ENCODE measurements at places on chromosomes 12 and 14.
A peak's percentile ranks its signal among the peaks of the same experiment; 100 is the strongest.

GRCh38 chr14:30874120-30874998 is at the start of gene COCH:
Gene COCH, plus strand, starts transcription at chr14:30874559. Its CDS starts 380 bp downstream, at chr14:30874939.
- no peak for DNase-seq

- no peak for DNase-seq
Observed at GRCh38 chr12:107379852-107380567, 286.7 kb upstream of the CRY1 start.

DNA sequence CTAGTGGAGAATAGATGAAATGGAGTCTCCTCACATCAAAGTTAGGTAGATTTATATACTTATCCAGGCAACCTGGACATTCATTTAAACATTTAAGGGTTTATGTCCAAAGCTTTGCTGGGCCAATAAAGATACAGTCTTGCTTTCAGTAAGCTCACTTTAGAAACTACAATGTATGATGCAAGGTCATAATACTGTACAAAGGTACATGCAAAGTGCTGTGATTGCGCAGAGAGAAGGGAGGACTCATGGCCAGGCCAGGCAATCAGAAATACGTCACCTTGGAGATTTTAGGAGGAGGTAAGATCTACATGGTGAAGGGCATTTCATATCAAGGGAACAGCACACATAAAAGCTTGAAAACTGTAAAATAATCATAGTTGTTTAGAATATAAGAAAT is 113.6 kb downstream of the FGD4 start:
- DNase-seq = no peak

DNA sequence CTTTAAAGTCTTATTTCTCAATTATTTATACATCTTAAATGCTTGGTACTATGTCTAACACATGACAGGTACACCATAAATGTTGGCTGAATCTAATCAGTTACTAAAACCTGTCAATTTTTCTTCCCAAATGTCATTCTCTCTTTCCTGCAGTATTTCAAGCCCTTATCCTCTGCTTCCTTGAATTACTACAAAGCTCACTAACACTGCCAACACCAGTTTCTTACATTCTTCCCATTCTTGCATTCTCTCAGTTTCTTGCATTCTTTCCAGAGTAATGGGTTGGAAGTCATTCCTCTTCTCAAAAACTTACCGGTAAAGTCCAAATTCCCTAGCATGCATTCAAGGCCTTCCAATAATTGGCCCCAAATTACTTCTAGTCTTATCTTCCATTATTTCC is 9.6 kb upstream of the SMARCC2 start:
- no peak for DNase-seq

GRCh38 chr14:95725685-95726336 is 11.9 kb upstream of the TCL1A start:
- no peak for DNase-seq

DNA sequence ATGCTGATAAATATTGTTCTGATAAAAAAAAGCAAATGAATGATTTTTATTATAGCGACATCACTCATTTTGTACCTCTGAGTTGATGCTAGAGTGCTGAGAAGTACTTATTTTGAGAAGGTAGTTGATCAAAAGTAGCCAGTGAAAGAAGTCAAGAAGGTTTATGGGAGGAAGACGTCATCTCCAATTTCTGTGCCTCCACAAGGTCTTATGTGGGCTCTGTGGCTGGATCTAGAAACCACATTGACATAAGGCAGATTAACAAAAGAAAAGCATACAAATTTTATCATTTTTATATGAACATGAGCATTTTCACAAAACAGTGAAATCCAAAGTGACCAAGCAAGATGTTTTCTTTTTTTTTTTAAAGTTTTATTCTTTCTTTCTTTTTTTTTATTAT is 289.5 kb upstream of the FAR2 start:
- no peak for DNase-seq

DNA sequence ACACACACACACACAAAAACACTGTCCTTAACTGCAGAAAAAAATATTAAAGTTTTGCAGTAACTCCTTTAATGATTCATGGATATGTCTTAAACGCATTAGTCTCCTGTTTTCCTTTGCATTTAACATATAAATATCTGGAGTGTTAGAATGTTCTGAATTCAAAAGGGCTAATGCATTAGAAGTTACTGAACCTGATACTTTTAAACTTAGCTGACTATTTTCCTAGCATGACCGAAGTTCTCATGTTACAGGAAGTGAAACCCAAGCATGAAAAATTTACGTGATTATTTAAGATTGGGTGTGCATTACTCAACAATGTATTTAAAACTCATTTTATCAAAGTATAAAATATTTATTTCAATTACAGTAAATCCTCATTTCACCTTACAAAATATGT is 791.2 kb downstream of the FLRT2 start:
- DNase-seq = no peak

GRCh38 chr12:49548822-49549648 is 10.2 kb downstream of the KCNH3 start:
- no peak for DNase-seq

- DNase-seq = no peak
Observed at GRCh38 chr12:1488908-1489381, 105.4 kb downstream of the FBXL14 start.

DNA sequence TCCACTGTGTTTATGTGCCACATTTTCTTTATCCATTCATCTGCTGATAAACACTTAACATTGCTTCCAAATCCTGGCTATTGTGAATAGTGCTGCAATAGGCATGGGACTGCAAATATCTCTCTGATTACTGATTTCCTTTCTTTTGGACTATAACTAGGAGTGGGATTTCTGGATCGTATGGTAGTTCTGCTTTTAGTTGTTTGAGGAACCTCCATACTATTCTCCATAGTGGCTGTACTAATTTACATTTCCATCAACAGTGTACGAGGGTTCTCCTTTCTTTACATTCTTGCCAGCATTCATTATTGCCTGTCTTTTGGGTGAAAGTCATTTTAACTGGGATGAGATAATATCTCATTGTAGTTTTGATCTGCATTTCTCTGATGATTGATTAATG is 47.6 kb downstream of the TAOK3 start:
- no peak for DNase-seq

DNA sequence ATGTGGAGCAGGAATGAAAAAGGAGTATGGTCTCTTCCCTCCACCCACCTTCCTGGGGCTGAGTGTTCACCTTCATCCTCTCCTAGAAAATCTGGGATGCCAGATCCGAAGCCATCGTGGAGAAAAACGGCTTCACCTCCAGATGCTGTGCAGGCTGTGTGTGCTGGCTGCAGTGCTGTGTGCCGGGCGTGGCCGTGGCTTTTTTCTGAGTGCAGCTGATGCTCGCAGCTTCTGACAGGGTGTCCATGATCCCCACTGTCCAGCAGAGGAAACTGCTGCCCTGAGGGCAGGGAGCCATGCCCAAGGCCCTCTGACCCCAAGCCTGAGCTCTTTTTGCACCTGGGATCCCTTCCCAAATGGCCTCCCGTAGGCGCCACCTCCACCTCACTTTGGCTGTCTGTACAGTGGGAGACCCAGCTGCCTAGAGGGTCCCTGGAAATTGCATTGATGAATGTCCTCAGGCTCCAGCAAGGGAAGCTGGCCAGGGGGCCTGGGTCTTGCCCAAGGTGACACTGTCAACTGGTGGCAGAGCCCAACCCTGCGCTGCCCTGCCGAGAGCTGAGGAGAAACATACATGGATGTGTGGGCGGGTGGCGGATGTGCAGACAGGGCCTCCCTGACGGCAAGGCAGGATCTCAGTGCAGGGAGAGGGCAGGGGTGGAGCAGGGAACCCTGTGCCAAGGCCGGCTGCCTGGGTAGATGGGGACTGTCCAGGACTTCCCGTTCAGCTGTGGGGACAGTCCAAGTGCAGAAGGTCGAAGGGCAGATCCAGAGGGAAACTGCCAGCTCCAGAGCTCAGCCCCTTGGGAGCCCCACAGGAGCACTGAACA is 53.3 kb downstream of the BEGAIN start:
- no peak for DNase-seq

DNA sequence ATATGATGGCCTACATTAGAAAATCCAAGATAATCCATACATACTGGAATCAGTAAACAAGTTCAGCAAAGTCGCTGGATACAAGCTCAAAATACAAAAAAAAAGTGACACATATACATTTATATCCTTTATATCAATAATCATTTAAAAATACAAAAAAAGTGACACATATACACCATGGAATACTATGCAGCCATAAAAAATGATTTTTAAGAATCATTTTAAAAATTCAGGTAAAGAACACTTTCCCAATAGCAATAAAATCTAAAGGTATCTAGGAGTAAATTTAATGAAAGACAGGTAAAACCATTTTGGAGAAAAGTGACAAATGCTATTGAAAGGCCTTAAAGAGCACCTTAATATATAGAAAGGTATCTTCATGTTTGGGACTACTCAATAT is 111.9 kb downstream of the NTN4 start:
- no peak for DNase-seq

DNA sequence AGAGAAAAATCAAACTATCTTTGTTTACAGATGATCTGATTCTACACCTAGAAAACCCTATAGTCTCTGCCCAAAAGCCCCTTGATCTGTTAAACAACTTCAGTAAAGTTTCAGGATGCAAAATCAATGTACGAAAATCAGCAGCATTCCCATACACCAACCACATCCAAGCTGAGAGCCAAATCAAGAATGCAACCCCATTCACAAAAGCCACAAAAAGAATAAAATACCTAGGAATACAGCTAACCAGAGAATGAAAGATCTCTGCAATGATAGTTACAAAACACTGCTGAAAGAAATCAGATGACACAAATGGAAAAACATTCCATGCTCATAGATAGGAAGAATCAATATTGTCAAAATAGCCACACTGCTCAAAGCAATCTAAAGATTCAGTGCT is 265.7 kb downstream of the AEBP2 start:
- DNase-seq = no peak

- no peak for DNase-seq
Observed at GRCh38 chr12:93750056-93750455, 72.9 kb downstream of the CRADD start.

- no peak for DNase-seq
Observed at GRCh38 chr14:37422748-37423147, 172.3 kb downstream of the FOXA1 start.

DNA sequence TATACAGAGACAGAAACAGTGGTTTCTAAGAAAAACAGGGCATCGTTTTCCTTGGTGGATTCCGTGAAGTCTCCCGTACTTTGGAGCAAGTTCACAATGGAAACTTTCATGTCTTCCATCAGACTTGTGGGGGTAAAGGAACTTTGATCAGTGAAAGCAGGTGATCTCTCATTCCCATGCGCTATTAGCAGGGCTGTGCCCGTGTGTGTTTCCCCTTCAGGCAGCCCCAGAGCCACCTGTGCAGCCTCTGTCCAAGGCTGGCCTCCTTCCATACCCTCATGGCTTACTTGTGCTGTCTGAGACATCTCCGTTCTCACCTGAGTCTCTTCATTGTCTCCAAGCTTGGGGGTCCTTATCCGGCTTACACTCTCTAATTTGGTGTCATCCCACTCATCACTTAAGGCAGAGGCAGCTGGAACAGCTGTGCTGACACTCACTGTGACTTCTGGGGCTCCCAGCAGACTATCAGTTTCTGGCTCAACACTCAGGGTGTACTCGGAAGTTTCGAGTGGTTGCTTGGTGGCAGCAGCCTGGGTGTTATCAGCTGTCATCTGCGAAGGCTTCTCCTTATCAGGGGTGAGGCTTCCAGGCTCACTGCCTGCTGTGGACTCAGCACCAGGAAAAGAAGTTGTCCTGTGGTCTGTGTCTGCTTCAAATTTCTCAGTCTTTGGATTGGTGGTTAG is 13.8 kb downstream of the ARMH4 start:
- DNase-seq = peak; percentile 73

DNA sequence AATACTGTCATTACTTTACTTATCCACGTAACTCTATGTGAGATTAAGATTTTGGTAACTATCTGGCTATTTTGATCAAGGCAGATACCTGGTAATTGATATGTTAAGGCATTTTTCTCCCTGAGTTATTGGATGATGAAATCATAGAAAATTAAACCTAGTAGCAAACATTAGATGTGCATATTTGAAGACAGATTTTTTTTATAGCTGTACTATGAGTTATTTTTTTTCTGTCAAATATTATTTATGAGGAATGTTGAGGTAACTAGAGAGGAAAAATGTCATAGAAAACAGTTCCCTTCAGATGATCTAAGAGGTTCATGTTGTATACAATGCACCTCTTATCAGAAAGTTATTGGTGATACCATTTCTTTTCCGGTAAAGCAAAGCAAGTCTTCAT is 64.9 kb upstream of the SLC38A2 start:
- DNase-seq = no peak

GRCh38 chr14:106843951-106844483 is 1317.6 kb downstream of the TMEM121 start:
- peak; percentile 42 for DNase-seq

DNA sequence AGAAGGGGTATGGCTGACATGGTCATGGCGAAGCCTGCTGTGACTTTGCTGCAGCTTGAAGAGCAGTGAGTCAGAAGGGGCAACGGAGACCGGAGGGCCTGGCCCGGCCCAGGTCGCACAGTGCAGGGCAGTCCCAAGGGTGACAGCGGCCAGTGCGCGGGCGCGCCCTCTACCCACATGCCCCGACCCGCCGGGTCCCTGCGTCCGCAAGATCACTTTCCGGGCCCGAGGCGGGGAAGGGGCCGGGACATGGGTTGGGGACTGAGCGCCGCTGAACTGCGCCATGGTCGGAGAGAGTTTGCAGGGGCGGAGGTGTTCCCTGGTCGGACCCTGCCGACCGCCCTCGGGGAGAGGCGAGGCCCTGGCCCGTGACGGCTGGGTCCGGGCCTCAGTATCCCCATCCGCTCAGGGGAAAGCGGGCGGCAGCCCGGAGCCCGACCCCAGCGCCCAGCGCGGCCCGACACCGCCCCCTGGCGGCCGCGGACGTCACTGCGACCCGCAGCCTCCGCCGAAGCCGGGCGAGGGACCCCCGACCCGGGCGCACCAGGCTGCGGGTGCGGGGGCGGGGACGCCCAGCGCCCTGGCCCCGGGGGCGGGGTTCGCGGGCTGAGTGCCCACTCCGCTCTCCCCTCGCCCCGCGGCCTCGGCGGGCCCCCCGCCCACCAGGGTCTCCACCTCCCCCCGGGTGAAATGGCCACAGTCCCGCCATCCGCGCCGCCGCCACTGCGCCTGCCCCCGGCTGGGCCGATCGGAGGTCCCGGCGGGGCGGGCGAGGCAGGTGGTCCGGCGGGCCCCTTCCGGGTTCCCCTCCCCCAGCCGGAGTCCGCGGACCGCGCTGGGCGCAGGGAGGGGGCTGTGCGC is 7.2 kb upstream of the ANKRD9 start:
- peak; percentile 50 for DNase-seq

DNA sequence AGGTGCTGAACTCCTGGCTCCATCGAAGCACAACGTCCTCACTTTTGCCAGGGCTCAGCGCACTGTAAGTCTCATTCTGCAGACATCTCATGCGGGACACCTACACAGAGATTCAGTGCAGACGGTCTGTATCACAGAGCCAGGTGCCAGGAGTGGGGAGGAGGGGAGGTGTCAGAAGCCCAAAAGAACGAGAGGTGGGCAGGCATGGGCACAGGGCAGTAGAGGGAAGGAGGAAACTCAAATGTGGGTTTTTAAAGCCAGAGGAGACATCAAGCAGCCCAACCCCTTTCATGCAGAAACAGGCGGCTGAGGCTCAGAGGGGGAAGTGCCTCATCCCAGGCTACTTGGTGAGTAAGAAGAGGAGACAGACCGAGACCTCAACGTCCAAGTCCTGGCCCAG is 2.5 kb upstream of the LPAR5 start:
- DNase-seq = no peak

GRCh38 chr12:116610971-116611541 is 51.9 kb downstream of the MAP1LC3B2 start:
- DNase-seq = no peak
